ENCODE measurements at places on chromosomes 12 and 14.

DNA sequence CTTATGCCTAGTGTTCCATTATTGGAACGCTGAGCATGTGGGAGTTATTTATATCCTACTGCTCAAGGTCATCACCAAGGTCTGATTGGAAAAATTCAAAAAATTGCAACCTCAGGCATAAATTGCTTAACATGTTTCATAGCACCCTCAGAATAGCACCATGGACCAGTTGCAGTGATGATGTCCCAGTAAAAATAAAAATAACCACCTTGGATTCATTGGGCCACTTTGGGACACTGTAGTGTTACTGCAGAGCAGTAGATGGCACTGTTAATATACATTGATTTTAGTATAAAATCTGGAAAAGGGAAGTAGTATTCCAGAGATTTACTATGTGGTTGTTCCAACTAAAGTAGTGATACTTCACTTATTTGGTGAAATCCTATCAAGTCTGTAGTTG, 31.0 kb upstream of the PTCSC3 start:
- DNase-seq, result peak; percentile 21

GRCh38 chr12:131209082-131210070, 255.7 kb downstream of the ADGRD1 start:
- DNase-seq, result no peak

DNA sequence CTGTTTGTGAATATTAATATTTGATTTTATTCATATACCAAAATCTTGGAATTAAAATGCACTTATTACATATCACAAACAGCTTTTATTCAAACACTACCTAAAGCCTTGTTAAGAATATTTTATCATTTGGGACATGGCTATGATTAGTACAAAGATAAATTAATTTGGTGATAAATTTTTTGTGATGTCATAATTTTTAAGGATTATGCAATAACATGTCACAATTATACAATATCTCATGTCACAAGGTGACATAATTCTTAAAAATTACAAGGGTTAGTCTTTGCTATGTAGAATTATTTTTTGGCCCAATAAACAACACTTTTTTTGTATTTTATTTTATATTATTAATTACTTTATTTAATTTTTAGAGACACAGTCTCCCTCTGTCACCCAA, 113.7 kb downstream of the TMTC3 start:
- DNase-seq, result no peak

DNA sequence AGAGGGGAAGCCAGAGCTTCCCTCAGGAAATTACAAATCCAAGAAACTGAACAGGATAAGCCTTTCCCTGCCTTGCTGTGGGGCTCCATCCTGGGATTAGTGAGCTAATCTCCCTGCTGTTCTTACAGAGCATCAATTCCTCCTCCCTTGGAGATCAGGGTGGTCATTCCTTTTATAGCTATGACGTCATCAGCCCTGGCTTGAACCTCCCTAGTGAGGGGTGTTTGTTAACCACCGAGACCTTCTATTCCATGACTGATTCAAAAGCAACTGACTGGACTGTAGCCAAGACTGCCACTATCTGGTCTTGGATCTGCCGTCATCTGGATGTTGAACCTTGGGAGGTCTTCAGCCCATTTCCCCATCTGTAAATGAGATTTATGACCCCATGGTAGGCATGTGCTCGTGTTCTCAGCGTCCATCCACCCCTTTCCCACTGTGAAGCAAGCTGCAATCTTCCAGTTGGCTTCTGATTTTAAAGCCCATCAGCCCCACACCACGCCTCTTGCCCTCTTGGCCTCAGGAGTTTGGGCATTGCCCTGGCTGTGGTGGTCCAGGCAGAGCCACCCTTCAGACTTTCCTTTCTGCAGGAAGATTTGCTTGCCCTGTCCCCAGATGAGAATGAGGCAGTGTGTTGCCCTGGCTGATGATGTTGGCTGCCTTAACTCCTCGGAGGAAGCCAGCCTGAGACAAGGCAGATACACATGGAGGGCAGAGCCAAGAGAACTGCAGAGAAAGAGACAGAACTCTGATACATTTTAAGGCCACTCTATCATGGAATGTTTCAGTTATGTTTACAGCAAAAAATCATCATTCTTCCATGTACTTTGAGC, 59.6 kb upstream of the ACTN1 start:
- no peak for DNase-seq

- DNase-seq, result peak; percentile 72
Observed at GRCh38 chr12:63844391-63845341, at the start of gene SRGAP1. Gene SRGAP1, plus strand, starts transcription at chr12:63844700. Its CDS starts 117 bp downstream, at chr12:63844817.

- DNase-seq, result peak; percentile 73
Observed at GRCh38 chr12:75606151-75606550, 94.7 kb upstream of the KRR1 start.

DNA sequence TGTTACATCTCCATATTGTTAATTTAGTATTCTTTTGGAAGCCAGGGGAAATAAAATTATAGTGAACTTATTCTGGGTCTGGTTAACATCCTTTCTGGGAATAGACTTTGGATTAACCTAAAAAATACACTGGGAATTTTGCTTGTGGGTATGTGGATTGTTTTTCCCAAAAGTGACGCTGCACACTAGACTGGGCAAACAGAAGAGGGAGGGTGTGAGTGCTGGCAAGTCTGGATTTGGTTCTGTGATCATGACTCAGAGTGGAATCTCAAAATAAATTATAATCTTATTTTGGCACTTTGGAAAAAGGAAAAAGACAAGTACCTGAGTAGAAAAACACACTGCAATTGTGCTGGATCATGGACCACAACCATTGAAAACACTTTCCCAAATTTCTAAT, 15.2 kb upstream of the LUM start:
- no peak for DNase-seq

- no peak for DNase-seq
Observed at GRCh38 chr14:102159841-102160240, 20.1 kb downstream of the WDR20 start.

- no peak for DNase-seq
Observed at GRCh38 chr14:71554959-71555612, 377.1 kb upstream of the RGS6 start.

GRCh38 chr12:113097716-113098440, 37.7 kb downstream of the RASAL1 start:
- peak; percentile 86 for DNase-seq

DNA sequence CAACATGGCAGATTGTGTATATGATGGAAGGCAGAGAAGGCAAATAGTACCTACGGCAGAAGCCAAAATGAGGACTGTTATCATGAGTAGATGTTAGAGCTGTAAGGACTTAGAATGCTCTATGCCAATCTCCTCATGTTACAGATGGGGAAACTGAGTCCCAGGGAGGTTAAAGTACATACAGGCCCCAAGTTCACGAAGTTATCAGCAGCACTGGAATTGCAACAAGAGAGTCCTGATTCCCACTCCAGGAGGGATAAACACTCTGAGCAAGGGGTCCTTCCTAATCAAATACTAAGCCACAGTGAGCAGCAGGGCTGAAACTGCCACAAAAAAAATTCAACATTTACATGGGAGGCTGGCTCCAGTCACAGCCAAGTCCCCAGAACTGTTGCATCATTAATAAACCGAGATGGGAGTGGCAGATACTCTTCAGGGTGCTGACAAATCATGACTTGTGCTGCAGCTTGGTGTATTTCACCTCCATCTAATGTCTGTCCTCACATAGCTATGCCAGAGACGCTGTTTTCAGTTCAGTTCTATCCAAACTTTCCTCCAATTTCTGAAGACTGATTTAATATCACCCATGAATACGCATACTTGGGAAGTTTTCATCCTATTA, 24.2 kb downstream of the NUAK1 start:
- peak; percentile 36 for DNase-seq

DNA sequence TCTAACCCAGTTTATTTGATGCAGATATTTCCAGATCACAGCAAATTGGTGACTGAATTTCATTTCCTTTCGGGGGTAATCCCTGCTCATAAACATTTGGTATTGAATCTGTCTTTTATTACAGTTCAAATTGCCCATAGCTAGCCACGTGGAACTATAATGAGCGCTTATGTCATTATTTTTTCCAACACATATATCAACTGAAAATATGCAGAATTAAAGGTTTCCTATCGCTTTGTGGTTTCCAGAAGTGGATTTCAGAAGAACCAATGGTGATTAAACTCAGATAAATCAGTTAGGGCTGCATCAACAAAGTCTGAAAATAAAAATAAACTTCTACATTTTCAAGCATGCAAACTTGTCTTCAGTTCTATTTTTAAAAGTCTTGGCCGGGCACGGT, 111.9 kb downstream of the PIK3C2G start:
- DNase-seq, result no peak

- no peak for DNase-seq
Observed at GRCh38 chr14:105267820-105268548, 19.7 kb downstream of the BTBD6 start.

GRCh38 chr12:32179011-32179395, 72.4 kb downstream of the BICD1 start:
- DNase-seq, result no peak

DNA sequence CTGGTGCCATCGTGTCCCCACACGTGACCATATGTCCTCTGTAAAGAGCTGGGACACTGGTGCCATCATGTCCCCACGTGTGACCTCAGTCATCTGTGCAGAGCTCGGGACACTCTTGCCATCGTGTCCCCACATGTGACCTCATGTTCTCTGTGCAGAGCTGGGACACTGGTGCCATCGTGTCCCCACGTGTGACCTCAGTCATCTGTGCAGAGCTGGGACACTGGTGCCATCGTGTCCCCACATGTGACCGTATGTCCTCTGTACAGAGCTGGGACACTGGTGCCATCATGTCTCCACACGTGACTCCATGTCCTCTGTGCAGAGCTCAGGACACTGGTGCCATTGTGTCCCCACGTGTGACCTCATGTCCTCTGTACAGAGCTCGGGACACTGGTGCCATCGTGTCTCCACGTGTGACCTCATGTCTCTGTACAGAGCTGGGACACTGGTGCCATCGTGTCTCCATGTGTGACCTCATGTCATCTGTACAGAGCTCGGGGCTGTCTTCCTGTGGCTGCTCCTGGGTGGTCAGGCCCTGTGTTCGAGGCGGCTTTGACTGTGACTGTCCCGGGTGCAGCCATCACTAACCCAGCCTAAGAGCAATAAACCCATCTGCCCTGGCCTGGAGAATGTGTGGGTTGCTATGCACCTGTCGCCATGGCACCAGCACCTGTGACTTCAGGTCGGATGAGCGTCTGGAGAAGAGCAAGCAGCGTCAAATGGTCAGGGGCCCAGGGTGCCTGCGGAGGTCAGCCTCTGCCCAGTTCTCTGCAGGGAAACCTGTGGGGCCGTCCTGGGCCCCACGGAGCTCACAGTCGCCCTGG, 334.4 kb downstream of the ADGRD1 start:
- no peak for DNase-seq

- no peak for DNase-seq
Observed at GRCh38 chr14:99034711-99035171, 237.3 kb downstream of the BCL11B start.

- no peak for DNase-seq
Observed at GRCh38 chr12:24230061-24230701, 280.7 kb upstream of the SOX5 start.

- no peak for DNase-seq
Observed at GRCh38 chr14:54086767-54087166, 130.1 kb upstream of the BMP4 start.

DNA sequence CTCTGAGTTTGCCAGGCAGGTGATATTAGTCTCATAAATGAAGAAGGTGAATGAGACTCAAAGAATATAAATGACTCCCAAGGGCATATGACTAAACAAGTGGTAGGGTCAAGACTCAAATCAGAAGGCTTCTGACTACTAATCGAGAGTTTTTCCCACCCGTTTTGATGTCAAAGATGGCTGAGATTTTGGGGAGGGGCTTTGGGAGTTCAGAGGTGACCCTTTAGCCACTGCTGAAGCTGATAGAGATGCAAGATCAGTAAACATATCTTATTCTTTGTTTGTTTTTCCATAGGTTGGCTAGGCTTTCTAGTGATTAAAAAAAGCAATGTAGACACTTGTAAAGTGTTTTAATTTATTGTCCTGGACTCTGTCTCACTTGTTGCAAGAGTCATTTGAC, 239.6 kb upstream of the PLEKHG7 start:
- DNase-seq, result no peak

- peak; percentile 89 for DNase-seq
Observed at GRCh38 chr14:29814156-29815015, 113.3 kb downstream of the PRKD1 start.

GRCh38 chr14:81471062-81471461, 62.6 kb downstream of the SEL1L start:
- no peak for DNase-seq

DNA sequence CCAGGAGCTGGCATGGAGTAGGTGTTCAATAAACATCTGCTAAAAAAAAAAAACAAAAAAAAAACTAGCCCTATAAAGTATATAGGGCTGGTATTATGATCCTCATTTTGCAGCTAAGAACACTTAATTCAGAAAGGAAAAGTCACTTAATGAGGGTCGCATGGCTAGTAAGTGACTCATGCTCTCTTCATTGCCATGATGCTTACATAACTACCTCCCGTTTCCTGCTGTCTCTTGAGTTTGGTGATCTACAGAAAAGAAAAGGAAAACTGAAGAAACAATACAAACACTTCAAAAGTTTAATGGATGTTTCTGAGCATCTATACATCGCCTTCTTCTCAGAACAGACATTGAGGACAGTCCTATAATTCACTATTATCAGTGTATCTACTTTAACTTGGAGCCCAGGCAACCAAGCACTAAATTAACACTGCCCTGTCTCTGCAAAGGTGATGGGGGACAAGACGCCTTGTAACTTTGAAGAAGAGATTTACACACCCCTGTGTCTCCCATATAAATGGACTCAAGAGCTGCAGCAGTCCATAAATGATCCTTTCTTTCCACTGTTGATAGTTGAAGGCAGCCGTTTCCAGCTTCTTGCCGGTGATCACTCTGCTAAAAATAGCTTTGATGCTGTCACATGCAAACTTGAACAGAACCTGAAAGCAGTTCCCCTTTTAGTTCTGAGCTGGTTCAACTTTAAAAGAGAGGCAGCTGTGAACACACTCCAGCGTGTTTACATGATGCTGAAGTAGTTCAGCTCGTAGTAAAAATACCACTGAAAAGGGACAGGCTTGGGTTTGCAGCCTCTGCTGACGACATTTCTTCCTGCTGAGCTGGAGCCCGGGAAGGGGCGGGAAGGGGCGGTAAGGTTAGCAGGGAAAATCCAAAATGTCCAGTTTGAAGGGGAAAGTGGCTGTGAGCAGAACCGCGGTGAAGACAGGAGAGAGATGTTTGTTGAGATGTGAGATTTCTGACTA, 113.3 kb downstream of the FOXN3 start:
- peak; percentile 85 for DNase-seq

DNA sequence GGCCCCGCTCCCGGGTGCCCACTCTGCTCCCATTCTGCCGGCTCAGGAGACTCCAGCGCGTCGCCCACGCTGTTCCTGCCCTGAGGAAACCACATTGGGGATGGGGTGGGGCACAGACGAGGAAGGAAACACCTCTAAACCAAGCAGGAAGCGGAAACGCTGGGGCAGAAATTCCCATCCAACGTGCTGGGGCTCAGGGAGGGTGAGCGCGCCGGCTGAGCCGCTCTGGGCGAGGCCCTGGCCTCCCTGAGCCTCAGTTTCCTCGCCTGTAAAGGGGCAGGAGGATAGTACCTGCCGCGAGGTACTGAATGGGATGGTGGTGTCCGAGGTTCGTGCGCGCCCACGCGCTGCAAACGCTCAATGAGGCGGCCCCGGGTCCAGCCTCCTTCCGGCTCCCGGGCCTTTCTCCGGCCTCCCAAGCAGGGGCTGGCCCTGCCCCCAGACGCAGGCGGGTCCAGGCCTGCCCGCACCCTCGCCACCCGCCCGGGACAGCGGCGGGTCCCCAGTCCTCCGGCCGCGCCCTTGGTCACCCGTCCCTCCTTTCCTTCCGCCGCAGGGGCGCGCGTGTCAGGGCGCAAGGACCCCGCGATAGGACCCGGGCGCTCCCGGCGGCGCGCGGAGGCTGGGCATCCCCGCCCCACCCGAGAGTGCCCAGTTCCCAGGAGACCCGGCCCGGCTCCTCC, 673 bp downstream of the BEGAIN start:
- DNase-seq, result no peak

GRCh38 chr12:100427078-100427477, 46.6 kb upstream of the NR1H4 start:
- DNase-seq, result no peak

Data from pons (tissue), 1 donor.